ENCODE measurements at places on chromosomes 6 and 20.

DNA sequence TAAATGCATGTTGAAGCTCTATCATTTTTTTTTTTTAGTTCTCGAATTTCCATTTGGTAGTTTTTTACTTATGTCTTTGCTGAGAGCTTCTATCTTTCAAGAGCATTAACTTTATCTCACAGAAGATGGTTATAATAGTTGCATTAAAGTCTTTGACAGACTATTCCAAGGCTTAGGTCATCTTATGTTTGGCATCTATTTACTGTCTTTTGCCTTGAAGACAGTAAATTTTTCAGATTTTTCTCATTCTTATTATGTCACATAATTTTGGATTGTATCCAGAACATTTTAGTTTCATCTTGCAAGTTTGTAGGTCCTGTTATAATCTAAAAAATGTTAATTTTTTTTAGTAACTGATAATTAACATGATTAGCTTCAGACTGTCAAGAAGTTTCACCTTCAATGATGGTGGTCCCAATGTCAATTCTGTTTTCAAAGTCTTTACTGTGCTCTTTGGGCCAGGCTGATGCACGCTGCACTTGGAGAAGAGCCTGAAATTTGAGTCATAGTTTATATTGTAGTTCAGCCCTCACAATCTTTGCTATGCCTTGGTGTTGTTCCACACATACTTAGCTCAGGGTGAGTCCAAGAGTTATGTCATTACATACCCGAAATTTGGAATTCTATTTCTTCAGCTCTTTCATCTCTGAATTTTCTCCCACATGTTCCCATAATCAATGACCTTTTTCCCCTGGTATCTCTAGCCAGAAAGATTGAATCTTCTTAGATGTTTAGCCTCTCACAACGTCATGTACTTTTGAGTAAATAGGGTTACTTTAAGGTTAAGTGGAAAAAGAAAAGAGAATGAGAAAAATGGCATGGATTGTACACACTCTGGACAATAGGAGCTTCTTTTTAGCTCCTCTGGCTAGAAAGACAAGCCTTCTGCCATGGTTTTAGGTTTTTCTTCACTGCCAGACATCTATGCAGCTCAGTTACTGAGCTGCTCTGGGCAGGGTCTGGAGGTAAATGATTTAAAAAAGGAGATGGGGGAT, 110.3 kb upstream of the BTBD3 start:
- DNase-seq, result no peak

- no peak for DNase-seq
Observed at GRCh38 chr6:121828146-121828886, 392.9 kb downstream of the GJA1 start.

DNA sequence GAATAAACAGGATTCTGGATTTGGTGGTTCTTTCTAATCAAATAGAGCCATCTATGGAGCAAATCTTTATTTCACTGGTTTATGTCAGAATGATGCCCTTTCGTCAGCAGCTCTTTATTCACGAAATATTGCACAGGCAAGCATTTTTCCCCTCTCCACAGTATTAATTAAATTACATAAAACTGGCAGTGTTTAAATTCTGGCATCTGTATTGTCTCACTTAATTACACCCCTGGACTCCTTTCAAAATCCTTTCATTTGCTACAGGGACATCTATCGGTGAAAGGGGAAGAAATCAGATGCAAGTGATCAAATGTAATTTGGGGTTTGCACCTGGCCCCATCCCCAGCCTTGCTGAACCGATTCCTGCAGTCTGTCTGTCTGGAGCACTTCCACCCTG, 801.9 kb downstream of the QKI start:
- peak; percentile 78 for DNase-seq

DNA sequence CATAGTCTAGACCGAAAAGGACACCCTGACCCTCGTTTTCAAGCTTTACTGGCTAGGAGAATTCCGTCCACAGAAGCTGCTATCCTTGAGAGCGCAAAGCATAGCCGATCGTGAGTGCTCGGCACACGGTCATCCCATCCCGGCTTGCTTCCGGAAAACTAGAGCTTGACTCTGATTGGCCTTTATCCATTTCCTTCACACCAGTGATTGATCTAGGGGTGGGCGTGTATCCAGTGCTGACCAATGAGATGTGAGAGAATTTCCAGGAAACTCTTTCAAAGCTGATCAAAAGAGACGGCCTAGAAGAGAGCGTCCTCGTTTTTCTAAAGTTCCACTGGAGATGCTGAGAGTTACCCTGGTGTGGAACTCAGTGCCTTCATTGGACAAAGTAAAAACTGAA, 41.0 kb upstream of the NFATC2 start:
- peak; percentile 89 for DNase-seq
